Activated T-helper 1 cell treated with anti-CD3 and anti-CD28 coated beads, Interleukin-12 subunit alpha, Interleukin-12 subunit beta, Interleukin-2, Interleukin-4 antibody, amounts not matched to agents 30 ng/mL and 10 ng/mL and 1 ng/mL, durations not matched to agents 14 hours and 24 hours and 36 hours (primary cell): ENCODE measurements at places on chromosomes 7 and 10. TPM values are rescaled to one million over a fixed set of nuclear protein-coding genes. Genes with fewer than 3 reads are reported as not detected.
A peak's percentile ranks its signal among the peaks of the same experiment; 100 is the strongest.

GRCh38 chr10:24556750-24557742, 166.6 kb downstream of the ARHGAP21 start:
- DNase-seq: no peak
- H3K4me1 ChIP-seq: peaks cover 6% of the 10 kb centered on the region
- peaks cover 2% of the 10 kb centered on the region for H3K27me3 ChIP-seq
- H3K27ac ChIP-seq: no peak overlapping the region
- no peaks in the 10 kb centered on the region for H3K36me3 ChIP-seq
- no peak overlapping the region for H3K4me3 ChIP-seq

GRCh38 chr7:8172372-8173354, 89.3 kb downstream of the ICA1 start:
- H3K36me3 ChIP-seq: no peaks in the 10 kb centered on the region
- peaks cover 40% of the 10 kb centered on the region for H3K4me1 ChIP-seq
- H3K27me3 ChIP-seq: peaks cover 18% of the 10 kb centered on the region
- no peak for DNase-seq

- DNase-seq: no peak
- H3K4me1 ChIP-seq: no peaks in the 10 kb centered on the region
- no peaks in the 10 kb centered on the region for H3K36me3 ChIP-seq
- H3K4me3 ChIP-seq: no peak overlapping the region
- no peak overlapping the region for H3K27ac ChIP-seq
- no peaks in the 10 kb centered on the region for H3K27me3 ChIP-seq
These were observed 493.1 kb downstream of the XPNPEP1 start for GRCh38 chr10:109430043-109430760.

DNA sequence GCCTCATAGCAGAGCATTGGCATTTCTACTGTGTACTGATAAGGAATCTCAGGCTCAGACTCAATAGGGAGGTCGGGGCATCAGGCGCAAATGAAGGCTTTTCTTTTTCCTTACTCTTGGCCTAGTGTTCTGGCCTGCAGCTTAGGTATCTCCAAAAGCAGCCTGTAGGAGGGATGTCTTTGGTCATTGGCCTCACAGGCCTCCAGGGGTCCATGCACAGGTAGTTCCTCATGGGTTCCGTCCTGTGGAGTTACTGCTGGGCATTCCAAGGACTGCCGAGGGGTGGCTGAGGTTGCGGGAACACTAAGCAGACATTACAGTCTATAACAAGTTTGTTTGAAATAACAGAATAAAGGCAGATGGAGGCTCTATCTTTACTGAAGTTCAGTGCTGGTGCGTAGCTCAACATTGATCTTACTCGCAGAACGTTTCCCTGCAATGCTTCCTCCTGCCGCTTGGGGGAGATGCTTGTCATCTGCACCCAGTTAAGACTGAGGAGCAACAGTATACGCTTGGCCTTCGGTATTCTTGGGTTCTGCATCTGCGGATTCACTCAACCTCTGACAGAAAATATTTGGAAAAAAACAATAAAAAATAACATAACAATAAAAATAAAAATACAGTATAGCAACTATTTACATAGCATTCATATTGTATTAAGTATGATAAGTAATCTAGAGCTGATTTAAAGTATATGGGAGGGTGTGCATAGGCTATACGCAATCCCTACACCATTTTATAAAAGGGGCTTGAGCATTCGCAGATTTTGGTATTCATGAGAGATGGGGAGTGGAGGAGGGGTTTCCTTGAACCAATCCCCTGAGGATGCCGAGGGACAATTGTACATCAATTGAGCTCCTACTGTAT, 58.9 kb downstream of the SH2D4B start:
- no peaks in the 10 kb centered on the region for H3K36me3 ChIP-seq
- no peak overlapping the region for H3K4me3 ChIP-seq
- H3K4me1 ChIP-seq: no peaks in the 10 kb centered on the region
- DNase-seq: peak; percentile 9

Gene CYP3A4
- total RNA-seq: not detected in 2 replicates

Gene SUN3
- total RNA-seq: not detected in 2 replicates

Gene MCU
- 12.6 and 17.5 TPM in 2 replicates for total RNA-seq

DNA sequence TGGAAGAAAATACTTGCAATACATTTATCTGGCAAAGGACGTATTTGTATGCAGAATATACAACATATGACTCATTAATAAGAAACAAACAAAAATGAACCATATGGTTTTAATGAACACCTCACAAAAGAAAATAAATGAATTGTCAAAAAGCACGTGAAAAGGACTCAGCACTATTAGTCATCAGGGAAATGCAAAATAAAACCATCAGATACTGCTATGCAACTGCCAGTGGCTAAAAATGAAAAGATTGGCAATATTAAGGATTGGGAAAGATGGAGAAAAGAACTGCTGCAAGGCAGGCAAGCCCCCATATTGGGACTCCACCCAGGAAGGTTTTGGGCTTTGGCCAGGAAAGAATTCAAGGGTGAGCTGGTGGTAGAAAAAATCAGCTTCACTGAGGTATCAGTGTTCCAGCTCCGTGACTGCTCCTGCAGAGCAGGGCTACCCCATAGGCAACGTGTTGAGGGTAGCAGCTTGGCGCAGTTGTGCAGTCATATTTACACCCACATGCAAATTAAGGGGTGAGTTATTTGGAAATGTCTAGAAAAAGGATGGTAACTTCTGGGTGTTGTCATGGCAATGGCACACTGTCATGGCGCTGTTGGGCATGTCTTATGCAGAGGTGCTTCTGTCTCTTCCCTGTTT, 72.7 kb downstream of the CUBN start:
- peaks cover under 1% of the 10 kb centered on the region for H3K36me3 ChIP-seq
- peaks cover 16% of the 10 kb centered on the region for H3K4me1 ChIP-seq
- no peaks in the 10 kb centered on the region for H3K27me3 ChIP-seq
- DNase-seq: no peak
- no peak overlapping the region for H3K4me3 ChIP-seq

DNA sequence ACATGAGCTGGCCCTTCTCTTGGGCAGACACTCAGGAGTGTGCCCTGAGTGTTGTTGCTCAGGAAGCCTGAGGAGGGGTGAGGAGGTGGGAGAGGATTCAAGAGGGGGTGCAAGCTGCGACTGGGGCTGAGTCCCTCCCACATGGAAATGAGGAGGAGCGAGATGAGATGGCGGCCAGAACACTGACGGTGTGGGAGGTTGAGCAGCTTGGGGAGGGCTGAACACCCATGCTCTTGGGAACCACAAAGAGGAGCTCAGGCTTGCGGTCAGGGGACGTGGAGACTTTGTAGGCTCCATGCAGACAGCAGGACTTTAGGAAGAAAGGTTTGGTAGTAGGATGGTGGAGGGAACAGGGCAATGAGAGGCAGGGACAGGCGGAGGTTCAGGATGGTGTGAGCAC, 163.2 kb upstream of the SHH start:
- no peaks in the 10 kb centered on the region for H3K4me1 ChIP-seq
- peaks cover 8% of the 10 kb centered on the region for H3K27me3 ChIP-seq
- H3K27ac ChIP-seq: no peak overlapping the region

DNA sequence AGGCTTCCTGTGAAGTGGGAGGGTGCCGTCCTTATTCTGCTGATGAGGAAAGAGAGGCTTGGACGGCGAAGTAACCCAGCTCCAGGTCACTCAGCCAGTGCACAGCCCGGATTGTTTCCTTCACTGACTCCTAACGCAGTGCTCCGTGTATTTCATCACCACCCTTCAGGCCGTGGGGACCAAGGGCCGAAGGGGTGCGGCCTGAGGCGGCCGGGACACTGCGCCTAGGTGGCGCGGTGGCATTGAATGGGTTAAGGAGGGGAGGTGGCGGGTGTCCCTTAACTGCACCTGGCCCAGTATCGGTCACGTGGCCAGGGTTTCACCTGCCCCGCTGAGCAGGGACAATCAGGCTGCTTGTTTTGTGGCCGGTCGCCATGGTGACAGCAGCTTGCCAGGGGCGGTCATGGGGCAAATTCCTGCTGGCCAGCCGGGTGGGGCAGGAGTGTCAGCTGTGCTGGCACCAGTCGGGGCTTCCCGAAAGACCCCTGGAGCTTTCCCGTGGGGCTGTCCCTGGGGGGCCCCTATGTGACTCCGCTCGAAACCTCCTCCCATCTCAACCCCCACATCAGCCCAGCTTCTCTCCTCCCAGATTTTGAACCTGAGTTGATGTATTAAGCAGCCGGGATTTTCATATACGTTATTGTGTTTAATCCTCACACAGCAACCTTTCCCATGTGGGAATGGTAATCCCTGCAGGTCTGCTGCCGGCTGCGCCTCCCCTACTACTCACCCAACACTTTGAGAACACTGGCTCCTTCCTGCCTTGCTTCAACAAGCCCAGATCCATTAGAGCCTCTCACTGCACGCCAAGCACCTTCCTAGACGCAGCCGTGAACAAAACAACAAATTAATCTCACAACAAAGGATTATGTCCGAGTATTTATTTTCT, 4.4 kb upstream of the ABHD11 start:
- H3K27me3 ChIP-seq: peaks cover 3% of the 10 kb centered on the region
- H3K36me3 ChIP-seq: no peaks in the 10 kb centered on the region
- H3K4me3 ChIP-seq: no peak overlapping the region
- DNase-seq: no peak

Gene SUGCT
- total RNA-seq: 0.93 TPM in 1 of 2 replicates, not detected in the other

- no peaks in the 10 kb centered on the region for H3K36me3 ChIP-seq
- no peaks in the 10 kb centered on the region for H3K27me3 ChIP-seq
These were observed 247.0 kb downstream of the SEMA3D start for GRCh38 chr7:84939888-84940287.
